Breast epithelium (tissue), 4 donors: ENCODE measurements at places on chromosomes 1 and 21. TPM values are rescaled to one million over a fixed set of nuclear protein-coding genes. Genes with fewer than 3 reads are reported as not detected.

DNA sequence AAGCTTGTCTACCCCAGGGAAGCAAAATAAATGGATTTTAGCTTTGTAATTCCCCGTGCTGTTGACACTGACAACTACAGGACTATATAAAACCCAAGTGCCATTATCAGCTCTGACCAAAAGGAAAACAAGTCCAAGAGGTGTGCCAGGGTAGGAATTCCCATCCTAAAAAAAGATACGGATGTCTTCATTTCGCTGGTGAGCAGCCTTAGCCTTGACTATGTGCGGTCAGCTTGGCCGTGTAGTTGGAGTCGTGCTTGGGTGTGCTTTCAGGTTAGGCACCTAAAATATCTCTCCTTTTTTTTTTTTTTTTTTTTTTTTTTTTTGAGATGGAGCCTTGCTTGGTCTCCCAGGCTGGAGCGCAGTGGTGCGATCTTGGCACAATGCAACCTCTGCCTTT lies 28.9 kb upstream of the ACTN2 start:
- no peaks in the 10 kb centered on the region for H3K27me3 ChIP-seq
- H3K4me1 ChIP-seq, result no peaks in the 10 kb centered on the region
- no peak overlapping the region for H3K4me3 ChIP-seq
- no peak for DNase-seq
- no peaks in the 10 kb centered on the region for H3K36me3 ChIP-seq
- no peak overlapping the region for H3K27ac ChIP-seq

- DNase-seq, result no peak
- no peaks in the 10 kb centered on the region for H3K36me3 ChIP-seq
- no peak overlapping the region for H3K27ac ChIP-seq
- H3K4me3 ChIP-seq, result no peak overlapping the region
These were observed 73.1 kb downstream of the FMN2 start for GRCh38 chr1:240164742-240165141.

GRCh38 chr1:71862756-71863155 lies 419.6 kb downstream of the NEGR1 start:
- H3K27ac ChIP-seq, result no peak overlapping the region
- H3K4me1 ChIP-seq, result no peaks in the 10 kb centered on the region
- no peaks in the 10 kb centered on the region for H3K27me3 ChIP-seq
- H3K36me3 ChIP-seq, result no peaks in the 10 kb centered on the region
- no peak for DNase-seq

DNA sequence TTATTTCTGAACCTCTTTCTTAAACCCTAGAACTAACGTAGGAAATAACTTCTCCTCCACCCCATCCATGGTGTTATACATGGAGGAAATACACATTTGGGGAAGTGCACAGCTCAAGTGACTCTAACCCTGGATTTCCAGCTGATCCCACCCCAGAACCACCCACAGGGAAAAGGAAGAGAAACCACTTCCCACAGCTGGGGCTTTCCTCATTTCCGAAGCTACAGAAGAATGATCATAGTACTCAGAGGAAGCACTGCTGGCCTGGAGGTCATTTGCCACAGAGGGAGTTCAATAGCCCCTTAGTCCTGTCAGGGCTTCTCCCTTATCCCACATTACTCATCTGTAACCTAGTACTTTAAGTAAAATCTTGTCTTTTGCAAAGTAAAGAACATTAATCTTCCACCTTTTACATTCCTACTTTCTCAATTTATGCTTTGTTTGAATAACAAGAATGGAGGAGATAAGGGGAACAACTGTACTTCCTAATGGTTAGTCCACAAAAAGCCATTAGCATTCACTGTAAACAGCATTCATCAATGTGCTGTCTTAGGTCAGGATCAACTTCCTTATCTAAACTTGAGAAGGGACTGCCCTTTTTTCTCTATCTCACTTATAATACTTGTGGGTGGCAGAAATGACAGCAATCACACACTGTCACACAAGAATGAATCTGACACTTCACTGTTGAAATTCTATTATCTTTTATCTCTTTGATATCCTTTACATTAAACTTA lies 63.0 kb upstream of the RGS1 start:
- H3K27ac ChIP-seq, result no peak overlapping the region
- DNase-seq, result no peak
- no peaks in the 10 kb centered on the region for H3K27me3 ChIP-seq
- no peaks in the 10 kb centered on the region for H3K4me1 ChIP-seq
- H3K36me3 ChIP-seq, result no peaks in the 10 kb centered on the region

GRCh38 chr1:187876775-187877174 lies 1048.0 kb downstream of the PLA2G4A start:
- no peaks in the 10 kb centered on the region for H3K4me1 ChIP-seq
- H3K27me3 ChIP-seq, result no peaks in the 10 kb centered on the region
- no peak for DNase-seq
- no peak overlapping the region for H3K4me3 ChIP-seq

Gene PGD
- total RNA-seq, result 85.6 TPM
